ENCODE measurements at places on chromosomes 5 and 9.

GRCh38 chr5:5676218-5676617 lies 253.7 kb downstream of the ICE1 start:
- no peak for DNase-seq

DNA sequence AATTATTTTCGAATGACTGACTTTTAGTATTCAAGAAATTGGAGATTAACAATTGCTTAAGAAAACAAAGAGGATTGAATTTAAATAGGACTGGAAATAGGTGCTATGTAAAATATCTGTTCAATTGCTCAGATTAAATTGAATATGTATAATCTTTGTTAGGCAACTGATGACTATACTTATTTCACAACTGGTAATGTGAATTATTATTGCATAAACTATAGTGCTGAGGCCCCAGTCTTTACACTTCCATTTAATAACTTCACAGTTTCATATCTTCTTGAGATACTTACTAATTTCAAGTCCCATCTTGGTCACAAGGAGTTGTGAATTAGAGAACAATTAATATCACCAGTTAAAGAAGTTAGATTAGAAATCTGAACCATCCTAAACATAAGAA lies 16.7 kb downstream of the CEP78 start:
- DNase-seq, result no peak

DNA sequence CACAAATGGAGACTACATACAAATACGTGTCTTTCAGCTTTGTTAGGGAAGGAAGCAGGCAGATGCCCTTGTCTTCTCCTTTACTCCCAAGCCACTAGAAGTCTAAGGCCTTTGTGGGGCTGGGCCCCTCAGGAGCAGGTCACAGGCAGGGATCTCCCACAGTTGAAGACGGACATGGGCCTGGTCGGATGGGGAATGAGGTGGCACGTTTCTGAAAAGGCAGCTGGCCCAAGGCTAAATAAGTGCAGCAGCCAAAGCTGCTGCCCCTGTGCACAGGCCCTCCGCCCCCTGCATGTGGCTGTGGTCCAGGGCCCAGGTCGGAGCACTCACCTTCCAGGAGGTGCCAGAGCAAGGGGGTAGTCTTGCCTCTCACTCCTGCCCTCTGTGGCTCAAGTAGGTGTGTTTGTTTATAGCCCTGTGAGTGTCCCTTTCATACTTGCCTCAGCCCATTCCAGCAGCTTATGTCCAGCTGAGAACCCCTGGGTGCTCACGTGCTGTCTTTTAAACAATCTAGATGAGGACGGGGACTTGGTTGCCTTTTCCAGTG lies 1.8 kb downstream of the SQSTM1 start:
- no peak for DNase-seq

- DNase-seq, result no peak
Observed at GRCh38 chr5:62477801-62478200, 65.2 kb downstream of the IPO11 start.

GRCh38 chr5:100446879-100447430 lies 88.2 kb upstream of the FAM174A start:
- DNase-seq, result no peak

GRCh38 chr5:142063878-142064331 lies 44.7 kb upstream of the NDFIP1 start:
- DNase-seq, result peak; percentile 51

DNA sequence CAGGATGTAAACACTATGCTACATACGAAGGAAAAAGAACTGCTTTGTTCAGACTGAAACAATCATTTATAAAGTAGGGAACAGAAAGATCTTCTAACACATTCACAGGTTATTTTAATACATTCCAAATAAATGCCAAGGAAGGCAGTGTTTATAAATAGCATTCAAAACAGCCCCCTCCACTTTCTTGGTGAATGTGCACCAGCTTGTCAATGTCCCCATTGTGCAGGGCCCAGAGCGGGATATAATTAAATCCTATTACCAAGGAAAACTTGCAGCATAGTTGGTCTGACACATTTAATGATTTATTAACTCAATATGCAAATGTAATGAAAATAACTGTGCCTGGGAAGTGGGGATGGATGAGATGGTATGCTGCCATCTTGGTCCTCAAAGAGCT lies 135.9 kb upstream of the RAD23B start:
- DNase-seq, result no peak

DNA sequence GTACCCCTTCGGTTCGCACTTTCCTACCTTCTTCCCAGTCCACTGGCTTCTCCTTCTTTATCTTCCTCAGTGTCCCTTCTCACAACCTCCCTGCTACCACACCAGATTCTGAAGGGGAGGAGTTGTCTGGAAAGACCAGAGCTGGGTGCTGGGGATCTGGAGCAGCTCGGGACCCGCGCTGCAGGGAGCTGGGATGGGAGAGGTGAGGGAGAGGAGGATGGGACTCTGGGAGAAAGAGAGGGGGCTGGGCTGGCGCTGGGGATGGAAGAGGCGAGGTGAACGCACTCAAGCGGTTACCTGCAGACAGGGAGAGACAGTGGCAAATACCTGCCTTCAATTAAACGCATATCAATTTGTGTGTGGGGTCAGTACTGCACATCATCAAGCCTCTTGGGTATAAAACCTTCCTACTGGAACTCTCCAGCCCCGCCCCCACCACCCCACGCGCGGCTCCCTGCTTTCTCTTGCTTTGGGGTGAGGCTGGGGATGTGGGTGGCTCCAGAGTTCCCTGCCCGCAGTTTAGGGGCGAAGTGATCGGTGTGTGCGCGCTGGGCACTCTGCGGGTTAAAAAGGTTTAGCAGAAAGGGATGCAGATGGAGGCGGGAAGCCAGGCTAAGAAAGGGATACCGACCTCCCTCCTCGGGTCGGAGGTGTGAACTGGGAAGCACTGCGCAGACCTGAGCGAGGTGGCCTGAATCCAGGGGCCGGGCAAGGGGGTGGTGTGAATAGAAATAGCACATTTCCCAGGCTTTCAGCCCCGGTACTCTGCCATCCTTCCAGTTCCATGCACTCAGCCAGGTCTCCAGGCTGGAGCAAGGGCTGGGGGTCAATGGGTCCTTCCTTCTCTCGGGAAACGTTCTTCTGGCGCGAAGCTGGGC lies 977 bp upstream of the PAM start:
- DNase-seq, result no peak

DNA sequence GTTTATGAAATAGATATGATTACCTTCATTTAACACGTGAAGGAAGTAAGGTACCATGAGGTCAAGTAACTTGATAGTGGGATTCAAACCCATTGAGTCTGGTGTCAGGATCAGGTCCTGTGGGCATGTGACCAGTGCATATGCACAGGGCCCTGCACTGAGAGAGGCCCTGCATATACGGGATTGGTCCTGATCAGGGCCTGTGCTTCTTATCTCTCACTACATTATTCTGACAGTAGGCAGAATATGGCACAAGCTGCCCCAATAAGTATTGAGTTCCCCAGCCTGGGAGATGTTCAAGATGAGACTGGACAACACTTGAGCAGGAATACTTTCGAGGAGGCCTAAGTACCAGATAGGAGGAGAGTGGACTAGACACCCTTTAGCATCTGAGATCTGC lies 44.0 kb downstream of the GALNT10 start:
- no peak for DNase-seq

GRCh38 chr9:81777482-81777881 lies 88.1 kb upstream of the TLE1 start:
- no peak for DNase-seq

DNA sequence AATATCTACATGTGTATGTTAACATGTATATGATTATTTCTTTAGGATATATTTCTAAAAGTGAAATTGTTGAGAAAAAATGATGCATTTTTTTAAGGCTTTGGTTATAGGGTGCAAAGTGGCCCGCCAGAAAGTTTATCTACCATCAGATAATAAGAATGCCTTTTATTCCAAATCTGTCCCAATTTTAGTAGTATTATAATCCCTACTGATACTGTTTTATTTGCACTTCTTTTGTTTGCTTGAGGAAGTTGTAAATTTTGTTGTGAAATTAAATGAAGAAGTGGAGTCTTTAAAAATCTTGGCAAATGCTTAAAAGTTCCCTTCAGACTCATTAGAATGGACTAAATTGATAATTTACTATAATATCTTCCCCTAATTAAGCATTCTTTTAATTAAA lies 73.0 kb downstream of the NIPBL start:
- DNase-seq, result no peak

DNA sequence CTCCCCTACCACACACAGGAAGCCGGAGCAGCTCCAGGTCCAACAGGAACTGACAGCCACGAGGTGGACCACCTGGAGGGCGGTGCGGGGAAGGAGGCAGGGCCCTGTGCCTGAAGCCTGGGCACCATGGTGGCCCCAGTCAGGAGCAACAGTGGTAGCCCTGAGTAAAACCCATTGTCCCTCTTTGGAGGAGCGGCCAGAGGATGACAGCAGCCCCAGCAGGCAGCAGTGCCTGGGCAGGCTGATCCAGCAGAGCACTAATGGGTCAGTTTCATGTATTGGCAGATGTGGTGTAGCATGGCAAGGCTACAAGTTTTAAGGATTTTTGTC lies 47.7 kb upstream of the GARNL3 start:
- no peak for DNase-seq

GRCh38 chr5:118365718-118366117 lies 622.6 kb downstream of the DTWD2 start:
- DNase-seq, result no peak

DNA sequence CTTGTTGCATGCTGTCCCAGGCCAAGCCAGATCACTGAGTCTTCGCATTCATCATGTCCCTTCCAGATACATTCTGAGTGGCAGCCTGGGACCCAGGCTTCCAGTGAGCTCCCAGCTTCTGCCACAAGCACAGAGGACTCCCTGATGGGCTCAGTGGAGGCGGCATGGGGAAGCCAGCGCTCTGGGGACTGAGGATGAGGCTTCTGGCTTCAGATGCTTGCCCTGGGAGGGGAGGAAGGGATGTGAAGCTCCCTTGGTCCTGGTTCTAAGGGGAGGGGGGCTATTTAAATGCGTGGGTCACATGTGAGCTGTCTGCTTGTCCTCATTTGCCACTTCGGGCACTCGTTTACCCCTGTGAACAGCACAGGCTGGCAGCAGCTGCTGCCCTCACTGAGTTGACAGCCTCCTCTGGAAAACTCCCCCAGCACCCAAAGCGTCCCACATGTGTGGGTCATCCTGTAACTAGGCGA lies 174.0 kb downstream of the NR3C1 start:
- DNase-seq, result peak; percentile 10

GRCh38 chr9:4774209-4774608 lies 18.5 kb upstream of the RCL1 start:
- no peak for DNase-seq

- no peak for DNase-seq
Observed at GRCh38 chr5:141493500-141494422, 4.9 kb downstream of the PCDHGC5 start.

GRCh38 chr5:120358949-120359348 lies 105.2 kb upstream of the PRR16 start:
- no peak for DNase-seq

GRCh38 chr5:87751824-87752223 lies 339.1 kb upstream of the CCNH start:
- no peak for DNase-seq

- DNase-seq, result no peak
Observed at GRCh38 chr5:25515525-25515924, 870.7 kb upstream of the CDH10 start.

GRCh38 chr5:154406231-154406630 lies 39.6 kb upstream of the SAP30L start:
- no peak for DNase-seq

- DNase-seq, result no peak
Observed at GRCh38 chr9:91489361-91489899, 65.8 kb upstream of the NFIL3 start.

DNA sequence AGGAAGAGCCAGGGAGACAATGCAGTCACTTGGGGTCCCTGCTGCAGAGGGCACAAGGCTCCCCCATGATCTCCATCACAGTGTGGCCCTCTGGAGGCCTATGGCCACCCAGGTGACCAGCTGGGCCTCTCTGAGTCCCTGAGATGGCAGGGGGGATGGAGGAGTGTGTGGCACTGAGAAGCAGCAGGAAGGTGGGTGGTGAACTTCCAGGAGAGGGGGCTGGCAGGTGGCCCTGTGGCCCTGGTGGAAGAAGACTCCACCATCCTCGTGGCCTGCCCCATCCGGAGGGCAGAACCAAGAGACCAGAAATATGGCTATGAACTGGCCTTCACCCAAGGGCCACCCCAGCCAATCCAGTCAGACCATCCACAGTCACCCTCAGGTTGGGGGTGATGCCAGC lies 31.7 kb upstream of the AFAP1L1 start:
- no peak for DNase-seq
